GM04503 (cell line): ENCODE measurements at places on chromosomes 5 and 9.

DNA sequence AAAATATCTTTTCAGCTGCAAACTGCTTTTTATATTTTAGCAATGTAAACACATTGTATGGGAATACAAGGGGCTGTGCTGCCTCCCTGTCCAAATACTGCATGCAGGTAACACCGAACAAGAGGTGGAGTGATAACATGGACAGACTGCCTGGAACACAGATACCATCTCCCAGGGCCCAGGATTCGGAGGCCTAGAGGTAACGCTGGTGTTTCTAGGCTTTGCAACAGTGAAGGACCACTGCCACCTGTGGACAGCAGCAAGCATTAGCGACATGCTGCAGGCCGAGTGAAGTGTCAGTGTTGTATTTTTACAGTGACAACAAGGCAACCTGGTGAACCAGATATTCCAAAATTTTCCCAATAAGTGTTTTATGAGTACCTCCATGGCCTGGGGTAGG is 379.1 kb downstream of the DMRT2 start:
- no peak for DNase-seq

DNA sequence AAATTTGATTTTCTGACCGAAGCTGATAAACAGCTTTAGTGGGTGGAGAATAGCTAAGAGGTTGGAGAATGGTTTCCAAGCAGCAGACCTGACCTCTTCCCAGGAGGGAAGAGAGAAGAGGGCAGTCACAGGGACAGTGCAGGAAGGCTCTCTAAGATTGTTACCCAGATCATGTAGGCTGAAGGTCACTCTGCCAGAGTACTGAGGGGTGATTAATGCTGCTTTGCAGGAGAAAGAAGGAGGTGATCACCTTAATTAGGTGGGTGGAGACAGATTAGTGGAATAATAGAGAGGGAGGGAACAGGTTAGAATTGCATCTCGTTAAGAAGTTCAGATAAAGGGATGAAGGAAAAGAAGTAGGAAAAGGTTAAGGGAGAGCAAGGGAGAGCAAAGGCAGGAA is 440.5 kb downstream of the BRINP1 start:
- no peak for DNase-seq

GRCh38 chr9:89024727-89025126 is 33.5 kb downstream of the S1PR3 start:
- no peak for DNase-seq

DNA sequence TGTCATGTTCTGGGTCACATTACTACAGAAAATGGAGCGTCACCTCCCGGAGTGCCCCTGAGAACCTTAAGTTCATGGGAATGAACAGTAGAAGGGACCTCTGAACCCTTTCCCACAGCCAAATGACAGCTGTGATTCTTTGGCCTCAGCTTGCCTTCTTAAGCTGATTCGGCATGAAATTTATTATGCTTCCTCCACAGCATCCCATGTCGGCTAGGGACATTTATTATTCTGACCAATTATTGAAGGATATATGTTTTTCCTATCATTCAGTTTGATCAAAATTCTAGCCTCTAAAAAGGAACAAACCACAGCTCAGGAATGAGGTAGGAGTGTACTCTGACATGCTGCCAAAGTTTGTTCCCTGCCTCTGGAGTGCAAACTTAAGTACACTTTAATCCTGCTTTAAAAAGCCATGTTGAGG is 440.6 kb downstream of the CETN3 start:
- no peak for DNase-seq

DNA sequence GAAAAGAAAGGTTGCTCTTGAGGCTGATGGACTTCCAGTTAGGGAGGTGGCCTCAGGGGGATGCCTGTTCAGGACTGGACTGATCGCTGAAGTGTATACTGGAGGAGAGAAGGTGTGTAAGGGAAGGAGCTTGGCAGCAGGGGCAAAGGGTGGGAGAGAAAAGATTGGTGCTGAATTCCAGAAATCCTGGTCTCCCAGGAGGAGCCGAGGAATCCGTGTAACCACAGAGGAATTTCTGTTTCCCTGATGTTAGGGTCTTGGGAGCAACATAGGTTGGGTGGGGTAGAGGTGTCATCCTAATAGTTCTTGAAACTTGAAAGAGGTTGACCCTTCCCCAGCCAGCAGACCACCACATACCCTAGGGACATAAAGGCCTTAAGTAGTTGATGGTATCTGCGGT is 88.9 kb upstream of the PTPN3 start:
- no peak for DNase-seq

DNA sequence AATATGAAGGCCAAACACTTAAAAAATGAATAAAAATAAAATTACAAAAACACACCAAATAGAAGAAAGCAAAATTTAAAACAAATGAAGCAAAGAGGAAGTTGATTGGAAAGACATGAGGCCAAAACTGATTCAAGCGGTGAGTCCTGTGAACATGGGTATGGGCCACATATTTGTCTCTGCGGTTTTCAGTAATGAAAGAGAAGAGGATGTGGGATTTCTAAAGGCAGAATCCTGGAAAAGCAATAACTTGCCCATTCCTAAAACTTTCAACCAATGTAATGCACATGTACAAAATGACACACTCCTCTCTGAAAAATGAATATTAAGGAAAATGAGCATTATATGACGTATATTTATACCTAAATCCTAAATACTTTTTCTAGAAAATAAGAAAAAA is 263.7 kb downstream of the SEMA5A start:
- DNase-seq: peak; percentile 44
